ENCODE measurements at places on chromosomes 2 and 18. TPM values are rescaled to one million over a fixed set of nuclear protein-coding genes. Genes with fewer than 3 reads are reported as not detected.

The ALPP gene
- total RNA-seq: not detected

The GAL3ST2 gene
- not detected for total RNA-seq

The RESP18 gene
- total RNA-seq: not detected

The REEP1 gene
- 0.50 TPM for total RNA-seq

The FEV gene
- not detected for total RNA-seq

The PLB1 gene
- total RNA-seq: 1.2 TPM

The CCNT2 gene
- 23.6 TPM for total RNA-seq

The RIT2 gene
- not detected for total RNA-seq

The SRBD1 gene
- 19.4 TPM for total RNA-seq

The NLRC4 gene
- total RNA-seq: not detected

Measured in aortic smooth muscle cell (primary cell).